ENCODE measurements at places on chromosomes 7 and 10.

GRCh38 chr7:11185179-11185815, 211.6 kb downstream of the PHF14 start:
- DNase-seq, result no peak

- DNase-seq, result no peak
These were observed 93.8 kb downstream of the C1GALT1 start for GRCh38 chr7:7276161-7276560.

DNA sequence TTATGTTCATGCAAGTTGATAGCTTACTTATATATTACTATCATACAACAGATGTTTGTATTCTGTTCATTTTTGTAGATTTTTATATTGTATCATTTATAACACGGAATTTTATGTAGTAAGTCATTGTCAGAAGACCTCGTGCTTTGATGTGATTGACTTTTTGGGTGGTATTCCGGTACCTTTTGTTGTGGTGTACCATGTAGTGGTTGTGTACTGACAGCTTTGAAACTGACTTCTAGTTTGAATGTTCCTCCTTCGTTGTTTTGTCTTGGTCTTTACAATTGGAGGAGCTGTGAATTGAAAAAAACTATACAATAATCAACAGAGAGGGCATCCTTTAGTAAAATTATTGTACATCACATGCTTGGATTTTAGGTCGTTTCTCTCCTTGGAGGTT, 61.5 kb downstream of the WAC start:
- DNase-seq, result no peak

DNA sequence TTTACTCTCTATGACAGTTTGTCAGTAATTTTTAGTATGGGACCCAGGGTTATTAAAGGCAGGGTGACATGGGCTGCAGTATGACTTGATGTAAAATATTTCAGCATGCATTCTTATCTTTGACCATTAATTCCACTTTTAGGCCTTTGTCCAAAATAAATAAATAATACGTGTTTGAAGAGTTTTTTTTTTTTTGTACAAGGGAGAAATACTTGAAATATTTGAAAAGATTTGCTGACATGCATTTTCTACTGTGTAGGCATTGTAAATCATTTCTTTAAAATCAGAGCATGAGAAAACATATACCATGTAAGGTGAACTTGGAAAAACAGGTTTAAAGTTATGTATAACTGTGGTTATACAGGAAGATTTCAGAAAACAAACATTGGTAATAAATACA, 23.5 kb downstream of the NRG3 start:
- DNase-seq, result no peak

DNA sequence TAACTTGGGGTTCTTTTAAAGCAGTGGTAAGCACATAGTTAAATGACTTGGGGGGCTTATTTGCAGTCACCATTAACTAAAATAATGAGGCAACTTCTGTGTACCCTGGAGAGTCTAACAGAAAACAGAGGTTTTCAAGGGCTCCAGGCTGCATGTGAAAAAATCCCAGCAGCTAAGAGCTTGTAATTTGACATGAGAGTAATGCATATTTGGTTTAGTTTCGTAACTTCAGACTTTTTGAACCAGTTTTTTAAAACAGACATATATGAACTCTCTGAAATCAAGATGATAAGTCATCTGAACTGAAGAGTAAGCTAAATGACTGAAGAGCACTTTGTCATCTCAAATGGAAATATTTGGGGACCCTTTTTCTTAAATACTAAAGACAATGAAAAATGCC, 40.2 kb upstream of the IFRD1 start:
- DNase-seq, result no peak

- DNase-seq, result no peak
These were observed 6.9 kb upstream of the VDAC2 start for GRCh38 chr10:75203724-75204123.

Data from GM12864 (cell line).